Stimulated activated CD4-positive, alpha-beta T cell treated with anti-CD3 and anti-CD28 coated beads, Interleukin-1b, Interleukin-23, amount 100 ng/mL, for 1 hour (primary cell): ENCODE measurements at places on chromosomes 1 and 21.

- DNase-seq: no peak
These were observed 204.4 kb downstream of the GIPC2 start for GRCh38 chr1:78250201-78250600.

DNA sequence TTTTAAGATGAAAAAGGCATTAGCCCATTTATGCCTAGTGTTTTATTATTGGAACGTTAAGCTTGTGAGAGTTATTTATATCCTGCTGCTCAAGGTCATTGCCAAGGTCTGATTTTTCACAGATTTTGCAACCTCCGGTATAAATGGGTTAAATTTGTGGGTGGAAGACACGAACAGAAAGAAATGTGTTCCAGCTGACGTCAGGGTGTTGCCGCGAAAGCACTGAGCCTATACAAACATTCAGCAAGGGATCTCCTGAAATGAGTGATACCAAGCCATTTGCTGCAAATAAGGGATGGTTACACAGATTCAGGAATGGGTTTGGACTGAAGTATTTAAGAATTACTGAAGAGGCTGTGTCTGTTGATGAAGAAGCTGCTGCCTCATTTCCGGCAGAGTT, 32.2 kb downstream of the TMED5 start:
- DNase-seq: no peak

- DNase-seq: no peak
These were observed 41.2 kb upstream of the CYP2J2 start for GRCh38 chr1:59967780-59968179.

GRCh38 chr1:228381356-228381755, 25.3 kb downstream of the TRIM11 start:
- DNase-seq: no peak

DNA sequence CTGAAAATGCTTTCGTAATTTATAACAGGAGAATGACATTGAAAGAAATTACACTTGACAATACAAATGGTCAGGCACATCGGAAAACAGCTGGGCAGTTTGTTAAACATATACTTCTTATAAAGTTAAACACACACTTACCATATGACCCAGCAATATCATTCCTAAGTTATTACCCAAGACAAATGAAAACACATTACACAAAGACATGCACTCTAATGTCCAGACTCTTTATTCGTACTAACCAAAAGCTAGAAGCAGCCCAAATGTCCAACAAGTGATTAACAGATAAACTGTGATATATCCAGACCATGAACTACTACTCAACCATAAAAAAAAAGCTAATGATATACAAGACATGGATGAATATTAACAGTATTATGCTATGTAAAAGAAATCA, 8.5 kb downstream of the AKT3 start:
- DNase-seq: no peak

GRCh38 chr21:42840411-42841155, 38.8 kb downstream of the WDR4 start:
- no peak for DNase-seq

- DNase-seq: no peak
These were observed 11.2 kb downstream of the KANK4 start for GRCh38 chr1:62307895-62308492.

DNA sequence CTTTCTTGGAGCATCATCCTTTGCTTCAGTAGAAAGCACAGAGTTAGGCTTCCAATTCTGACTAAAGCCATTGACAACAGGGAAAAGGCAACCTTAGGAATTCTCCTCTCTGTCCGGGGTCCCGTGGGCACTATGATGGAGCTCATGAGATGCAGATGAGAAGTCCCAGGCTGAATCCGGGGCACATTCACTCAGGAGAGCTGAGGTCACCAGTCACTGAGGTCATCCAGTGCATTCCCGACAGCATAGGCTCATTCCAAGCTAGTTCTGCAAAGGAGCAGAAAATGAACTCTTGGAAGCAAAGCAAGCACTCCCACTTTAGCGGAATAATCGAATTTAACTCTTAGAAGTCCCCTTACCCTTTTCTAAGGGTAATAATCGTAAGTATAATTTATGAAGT, 6.8 kb downstream of the CR1 start:
- DNase-seq: no peak
